ENCODE measurements at places on chromosomes 7 and 10.

DNA sequence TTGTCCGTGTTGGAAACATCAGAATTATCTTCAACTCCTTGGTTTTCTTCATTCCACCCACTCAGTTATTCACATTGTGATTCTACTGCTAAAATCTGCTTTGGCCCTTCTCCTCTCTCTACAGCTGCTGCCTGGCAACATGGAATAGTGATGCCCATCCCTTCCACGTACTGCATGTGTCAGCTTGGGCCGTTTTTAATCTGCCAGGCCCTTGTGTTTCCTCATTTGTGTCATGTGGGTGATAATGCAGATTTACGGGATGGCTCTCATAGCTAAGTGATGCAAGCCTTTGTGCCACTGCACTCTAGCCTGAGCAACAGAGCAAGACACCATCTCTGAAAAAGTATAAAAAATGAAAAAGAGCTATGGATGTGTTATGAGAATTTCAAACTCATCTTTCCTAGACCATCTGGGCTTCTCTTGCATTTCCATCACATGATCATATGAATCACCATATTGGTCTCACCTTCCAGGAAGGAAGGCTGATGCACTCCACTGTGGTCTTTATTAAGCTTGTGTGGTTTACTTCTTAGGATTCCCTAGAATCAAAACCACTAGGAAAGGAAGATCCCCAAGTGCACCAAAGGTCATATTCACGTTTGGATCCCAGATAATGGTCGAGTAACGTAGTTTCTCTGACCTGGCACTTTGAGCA is 20.6 kb upstream of the CELF2 start:
- no peak for DNase-seq

- peak; percentile 67 for DNase-seq
These were observed 98.8 kb upstream of the ZNF722 start for GRCh38 chr7:63899691-63900393.

DNA sequence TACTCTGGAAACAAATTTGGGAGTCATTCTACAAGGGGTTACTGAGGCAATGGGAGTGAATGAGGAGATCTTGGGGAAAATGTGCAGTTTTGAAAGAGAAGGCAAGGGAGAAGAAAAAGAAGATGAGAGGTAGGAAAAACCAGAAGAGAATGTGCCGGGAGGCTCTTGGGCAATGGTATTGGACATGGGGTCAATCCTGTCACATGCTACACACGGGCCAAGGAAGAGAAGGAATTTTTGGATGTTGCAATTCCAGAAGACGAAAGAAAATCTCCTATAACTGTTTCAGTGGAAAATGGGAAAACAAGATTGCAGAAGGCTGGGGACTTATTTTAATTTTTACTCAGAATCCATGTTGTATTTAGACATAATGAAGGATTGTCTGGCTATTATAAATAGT is 615.0 kb downstream of the PHTF2 start:
- DNase-seq = no peak

GRCh38 chr10:110017052-110017451 is 9.3 kb downstream of the ADD3 start:
- DNase-seq = no peak

GRCh38 chr10:14608381-14609001 is 166.2 kb downstream of the FAM107B start:
- no peak for DNase-seq

GRCh38 chr7:74026903-74027682 is 880 bp upstream of the ELN start:
- DNase-seq = peak; percentile 19

All from stimulated activated CD8-positive, alpha-beta memory T cell treated with anti-CD3 and anti-CD28 coated beads, Interleukin-7, amount 100 ng/mL, for 1 hour (primary cell).